ENCODE measurements at places on chromosomes 2 and 18.

DNA sequence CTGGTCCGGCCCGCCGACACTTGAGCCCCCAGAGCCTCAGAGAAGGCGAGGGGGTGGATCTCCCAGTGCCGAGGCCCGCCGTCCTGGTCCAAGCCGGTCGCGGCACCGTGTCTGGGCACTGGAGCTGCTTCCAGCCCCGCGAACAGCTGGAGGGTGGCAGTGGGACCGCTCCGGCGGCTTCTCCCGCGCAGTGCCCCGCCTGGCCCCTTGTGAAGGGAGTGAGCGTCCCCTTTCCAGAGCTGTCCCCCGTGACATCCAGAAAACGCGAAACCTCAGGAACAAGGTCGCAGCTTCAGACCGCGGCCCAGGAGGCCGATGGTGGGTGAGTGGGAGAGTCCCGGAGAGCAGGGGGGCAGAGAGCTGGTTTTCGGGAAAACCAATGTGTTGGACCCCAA lies 579 bp upstream of the EMX1 start:
- no peak for DNase-seq

DNA sequence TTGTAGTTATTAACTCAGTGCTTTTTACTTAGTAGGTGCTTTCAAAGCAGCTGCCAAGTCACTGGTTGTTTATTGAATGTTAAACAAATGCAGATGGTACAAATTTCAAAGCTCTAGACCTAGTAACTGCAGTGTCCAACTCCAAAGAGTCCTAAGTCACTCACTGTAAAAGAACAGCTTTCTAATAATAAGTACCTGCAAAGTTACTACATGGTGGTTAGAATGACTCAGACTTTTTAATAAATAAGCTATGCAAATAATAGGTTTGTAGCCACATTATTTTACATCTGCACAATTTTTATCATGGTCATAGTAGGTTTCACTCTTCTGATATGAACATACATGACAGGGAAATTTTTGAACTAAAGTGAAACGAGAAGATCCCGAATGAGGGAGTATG lies 1620.4 kb upstream of the CELF4 start:
- DNase-seq = no peak

DNA sequence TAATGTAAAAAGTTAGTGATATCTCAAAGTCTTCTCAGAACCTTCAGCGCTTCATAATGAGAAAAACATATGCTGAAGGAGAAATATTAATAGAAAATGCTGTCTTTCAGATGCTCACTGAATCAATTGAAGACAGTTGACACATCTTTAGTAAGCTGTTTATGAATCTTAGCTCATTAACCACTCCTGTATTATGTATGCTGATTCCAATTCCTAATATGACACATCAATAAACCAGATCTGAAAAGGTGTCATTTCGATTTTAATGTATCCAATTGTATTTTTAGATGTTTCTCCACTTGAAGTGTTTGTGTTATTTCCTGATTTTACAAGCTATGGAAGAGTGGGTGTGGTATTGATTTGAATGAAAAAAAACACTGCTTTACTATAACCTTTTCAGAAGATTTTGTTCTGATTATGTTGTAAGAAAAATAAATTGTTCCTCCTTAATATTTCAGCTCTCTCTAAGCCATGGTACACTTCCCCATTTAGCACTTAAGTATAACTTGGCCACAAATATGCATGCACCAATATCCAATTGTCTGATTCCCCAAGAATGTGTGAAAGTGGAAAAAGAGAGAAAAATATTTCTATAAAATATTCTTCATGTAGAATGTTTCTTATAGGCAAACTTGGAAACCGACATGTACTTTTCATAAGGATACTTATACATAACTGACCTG lies 569.8 kb downstream of the ARHGAP15 start:
- peak; percentile 45 for DNase-seq

- no peak for DNase-seq
Measured at GRCh38 chr18:23553887-23554286, 32.4 kb downstream of the NPC1 start.

DNA sequence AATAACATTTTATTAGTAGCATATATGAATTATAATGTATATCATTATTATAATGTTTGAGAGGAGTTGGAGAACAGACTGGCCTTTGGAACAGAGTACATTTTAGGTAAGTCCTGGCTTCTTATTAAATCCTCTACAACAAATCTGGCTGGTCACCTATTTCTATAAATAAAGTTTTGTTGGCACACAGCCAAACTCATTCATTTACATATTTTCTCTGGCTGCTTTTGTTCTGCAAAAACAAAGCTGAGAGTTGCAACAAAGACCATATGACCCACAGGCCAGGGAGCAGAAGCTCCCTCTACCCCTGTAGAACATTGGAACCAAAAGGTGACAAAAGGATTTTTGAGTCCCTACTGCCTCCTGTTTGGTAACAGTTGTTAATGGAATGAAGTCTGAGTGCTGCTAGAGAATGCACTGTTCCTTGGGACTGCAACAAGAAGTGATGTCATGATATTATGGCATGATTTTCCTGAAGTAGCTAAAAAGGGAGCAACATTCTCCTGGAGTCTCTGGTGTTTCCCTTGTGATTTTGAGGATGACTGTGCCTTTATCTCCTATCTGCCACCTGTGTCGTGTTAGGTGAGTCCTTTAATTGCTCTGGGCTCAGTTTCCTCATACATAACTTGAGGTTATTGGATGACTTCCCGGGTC lies 22.0 kb upstream of the SP9 start:
- no peak for DNase-seq

DNA sequence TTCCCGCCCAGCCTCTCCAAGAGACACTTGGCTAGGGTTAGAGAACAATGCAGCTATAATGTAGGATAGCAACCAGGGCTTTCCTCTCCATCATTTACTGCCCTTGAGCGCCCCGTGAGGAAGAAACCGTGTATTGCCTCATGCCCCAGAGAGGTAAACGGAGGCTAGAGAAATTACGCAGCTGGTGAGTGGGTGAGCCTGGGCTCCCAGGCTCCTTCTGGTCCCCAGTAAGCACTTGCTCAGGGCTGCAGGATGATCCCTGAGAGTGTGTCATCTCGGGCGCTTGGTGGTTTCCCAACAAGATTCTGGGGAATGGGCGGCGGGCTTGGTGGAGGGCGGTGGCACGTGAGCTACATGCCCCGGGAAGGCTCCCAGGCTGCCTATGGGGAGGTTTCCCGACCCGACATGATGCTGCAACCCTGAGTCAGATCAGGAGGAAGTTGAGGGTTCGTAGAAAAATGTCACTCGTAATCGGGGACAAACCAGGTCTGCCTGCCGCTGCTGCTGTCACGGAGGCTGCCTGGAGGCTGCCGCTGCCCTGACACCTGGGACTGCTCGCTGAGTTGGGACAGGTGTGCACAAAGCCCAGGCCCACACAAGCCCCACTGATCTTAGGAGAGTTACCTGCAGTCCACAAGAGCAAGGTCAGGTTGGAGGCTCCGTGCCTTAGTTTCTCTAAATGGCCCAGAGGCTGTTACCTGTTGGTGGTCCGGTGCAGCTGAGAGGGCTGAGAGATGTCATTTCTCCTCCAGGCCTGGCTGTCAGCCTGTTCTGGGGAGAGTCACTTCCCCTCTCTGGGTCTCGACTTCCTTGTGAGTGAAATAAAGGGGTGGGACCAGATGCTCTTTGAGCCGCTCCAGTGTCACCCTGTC lies at the start of gene GPR55:
Gene GPR55, minus strand, starts transcription at position 773 of the 872 bp plus-strand sequence. CDS start 14,280 bp downstream, outside the sequence.
- peak; percentile 80 for DNase-seq

GRCh38 chr18:9422816-9423519 lies 52.3 kb upstream of the RALBP1 start:
- no peak for DNase-seq

GRCh38 chr18:66662632-66663031 lies 58.7 kb upstream of the CDH19 start:
- DNase-seq = no peak

GRCh38 chr18:79944746-79945117 lies 6.7 kb downstream of the SLC66A2 start:
- no peak for DNase-seq

DNA sequence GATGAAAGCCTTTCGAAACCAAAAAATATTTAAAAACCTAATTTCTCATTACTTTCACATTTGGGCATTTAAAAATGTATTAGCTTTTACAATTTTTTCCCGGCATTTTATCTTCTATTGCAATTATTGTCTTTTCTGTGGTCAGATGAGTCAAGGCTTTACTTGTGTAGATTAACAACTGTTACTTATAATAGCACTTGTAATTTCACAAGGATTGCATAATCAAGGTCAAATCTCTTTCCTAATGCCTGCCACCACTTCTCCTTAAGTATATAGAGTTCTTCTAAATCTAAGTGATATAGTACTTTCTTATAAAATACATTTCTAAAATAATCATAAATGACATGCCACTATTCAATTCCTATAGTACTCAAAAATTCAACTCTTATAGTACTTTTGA lies 67.2 kb downstream of the SLC8A1 start:
- no peak for DNase-seq

GRCh38 chr2:12032975-12033374 lies 286.5 kb downstream of the LPIN1 start:
- no peak for DNase-seq

Measured in GM06990 (cell line).